Stimulated activated CD8-positive, alpha-beta memory T cell treated with anti-CD3 and anti-CD28 coated beads, Interleukin-2, amount 100 ng/mL, for 1 hour (primary cell): ENCODE measurements at places on chromosomes 4 and X.

DNA sequence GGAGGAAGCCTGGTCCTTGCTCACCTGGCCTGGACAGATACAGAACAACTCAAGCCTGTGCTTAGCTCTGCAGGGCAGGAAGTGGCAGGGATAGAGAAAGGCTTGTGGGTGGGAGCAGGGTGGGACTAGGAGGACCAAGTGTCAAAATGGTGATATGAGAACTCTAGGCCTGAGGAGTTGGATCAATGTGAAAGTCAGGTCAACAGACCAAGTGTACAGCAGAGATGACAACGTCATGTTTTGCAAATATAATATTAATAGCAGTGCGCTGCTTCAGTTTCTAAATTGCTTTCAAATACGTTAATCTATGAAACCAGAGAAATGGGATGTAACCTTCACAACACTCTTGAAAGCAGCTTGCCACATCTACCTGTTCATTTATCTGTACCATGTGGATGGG, 114.2 kb upstream of the MAP3K15 start:
- DNase-seq: no peak

GRCh38 chrX:372856-373640, 13.7 kb downstream of the PPP2R3B start:
- no peak for DNase-seq

GRCh38 chr4:7845493-7846128, 94.0 kb downstream of the AFAP1 start:
- DNase-seq: no peak

DNA sequence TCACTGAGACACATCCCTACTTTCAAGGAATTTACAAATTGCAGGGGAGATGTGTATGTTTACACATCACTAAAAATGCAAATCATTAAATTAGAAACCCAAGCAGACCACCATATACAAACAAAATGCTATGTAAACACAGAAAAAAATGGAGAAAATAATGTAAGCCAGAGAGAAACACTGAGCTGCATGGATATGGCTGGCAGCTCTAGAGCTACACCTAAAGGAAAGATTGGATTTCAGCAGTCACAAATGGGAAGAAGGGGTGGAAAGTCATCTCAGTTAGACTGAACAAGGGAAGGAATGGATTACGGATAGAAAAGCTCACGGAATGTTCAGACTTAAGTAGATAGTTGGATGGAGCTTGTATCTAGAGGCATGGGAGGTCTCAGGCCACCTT, 186.3 kb downstream of the MOSPD2 start:
- no peak for DNase-seq

- no peak for DNase-seq
These were observed 151.8 kb upstream of the GATB start for GRCh38 chr4:151912632-151913031.
